Esophagus (tissue), 2 donors: ENCODE measurements at places on chromosomes 6 and 20. TPM values are rescaled to one million over a fixed set of nuclear protein-coding genes. Genes with fewer than 3 reads are reported as not detected.

Gene PRR18
- not detected for polyA plus RNA-seq

Gene UNC93A
- 4.7 TPM for polyA plus RNA-seq

Gene BHLHE23
- not detected for polyA plus RNA-seq

Gene ENPP1
- polyA plus RNA-seq, result 0.84 TPM

Gene FAXC
- polyA plus RNA-seq, result 4.8 TPM

Gene GPLD1
- polyA plus RNA-seq, result 0.16 TPM

Gene TBC1D22B
- 9.1 TPM for polyA plus RNA-seq

Gene BLOC1S5
- 4.5 TPM for polyA plus RNA-seq

Gene SLC22A1
- polyA plus RNA-seq, result 0.13 TPM

Gene COL19A1
- polyA plus RNA-seq, result 0.04 TPM

Gene MYMX
- not detected for polyA plus RNA-seq

Gene TRIM10
- polyA plus RNA-seq, result not detected

Gene C6orf141
- 4.9 TPM for polyA plus RNA-seq

Gene PABPC1L
- polyA plus RNA-seq, result 31.6 TPM

Gene ANGPT4
- polyA plus RNA-seq, result 0.08 TPM

Gene SALL4
- polyA plus RNA-seq, result 0.08 TPM

Gene MAS1
- not detected for polyA plus RNA-seq

Gene DAAM2
- polyA plus RNA-seq, result 10.7 TPM

Gene OPN5
- polyA plus RNA-seq, result not detected

Gene PROKR2
- not detected for polyA plus RNA-seq

Gene ZBTB12
- 3.6 TPM for polyA plus RNA-seq

Gene CALHM5
- polyA plus RNA-seq, result 0.12 TPM

Gene CPXM1
- 0.28 TPM for polyA plus RNA-seq

Gene ENPP3
- 0.10 TPM for polyA plus RNA-seq

Gene PTPRT
- polyA plus RNA-seq, result under 0.01 TPM

Gene HMGCLL1
- 0.07 TPM for polyA plus RNA-seq

Gene UBE3D
- polyA plus RNA-seq, result 2.3 TPM

Gene ULBP1
- 0.31 TPM for polyA plus RNA-seq

Gene OOEP
- polyA plus RNA-seq, result 0.34 TPM

Gene COL11A2
- 1.3 TPM for polyA plus RNA-seq

Gene MATN4
- 0.08 TPM for polyA plus RNA-seq

Gene CRNKL1
- 13.0 TPM for polyA plus RNA-seq

Gene MTHFD1L
- polyA plus RNA-seq, result 4.1 TPM

Gene HLA-DRB5
- polyA plus RNA-seq, result 0.34 TPM

Gene SLC16A10
- 0.41 TPM for polyA plus RNA-seq

Gene PRL
- polyA plus RNA-seq, result not detected

Gene EDN3
- polyA plus RNA-seq, result 10.9 TPM

Gene PHACTR3
- 0.27 TPM for polyA plus RNA-seq

Gene PGC
- 13.4 TPM for polyA plus RNA-seq

Gene PDE7B
- polyA plus RNA-seq, result 0.18 TPM

Gene KIF6
- polyA plus RNA-seq, result 0.08 TPM

Gene NELFE
- 30.2 TPM for polyA plus RNA-seq

Gene NHSL1
- 12.9 TPM for polyA plus RNA-seq

Gene TNNC2
- 0.28 TPM for polyA plus RNA-seq

Gene SLC4A11
- 19.8 TPM for polyA plus RNA-seq

Gene EYS
- not detected for polyA plus RNA-seq

Gene PTGIS
- 6.1 TPM for polyA plus RNA-seq

Gene FAM209B
- 0.43 TPM for polyA plus RNA-seq

Gene NR2E1
- polyA plus RNA-seq, result 0.06 TPM

Gene ADTRP
- 0.35 TPM for polyA plus RNA-seq

Gene CTSZ
- polyA plus RNA-seq, result 41.9 TPM

Gene NTSR1
- 0.02 TPM for polyA plus RNA-seq

Gene PPP1R18
- 22.4 TPM for polyA plus RNA-seq

Gene SYCP2
- 0.56 TPM for polyA plus RNA-seq

Gene PREX1
- polyA plus RNA-seq, result 2.5 TPM
